ENCODE measurements at places on chromosomes 3 and 15. TPM values are rescaled to one million over a fixed set of nuclear protein-coding genes. Genes with fewer than 3 reads are reported as not detected.

GSK3B gene
- 53.8 TPM for total RNA-seq

CNTN3 gene
- total RNA-seq, result 14.7 TPM

GMNC gene
- total RNA-seq, result 0.64 TPM

DNAH12 gene
- total RNA-seq, result 0.30 TPM

TEX264 gene
- total RNA-seq, result 35.3 TPM

IGF2BP2 gene
- total RNA-seq, result 2.9 TPM

BMF gene
- total RNA-seq, result 28.7 TPM

KCNMB2 gene
- total RNA-seq, result 12.7 TPM

HOMER2 gene
- 5.1 TPM for total RNA-seq

All from uterus (tissue), 4 donors.